ENCODE measurements at places on chromosomes 13 and 19. TPM values are rescaled to one million over a fixed set of nuclear protein-coding genes. Genes with fewer than 3 reads are reported as not detected.

The SSC5D gene
- total RNA-seq, result 1.3 TPM

GRCh38 chr19:52566588-52566987 lies 3.5 kb upstream of the ZNF701 start:
- peak; percentile 18 for DNase-seq

The SMAD9 gene
- 4.5 TPM for total RNA-seq

DNA sequence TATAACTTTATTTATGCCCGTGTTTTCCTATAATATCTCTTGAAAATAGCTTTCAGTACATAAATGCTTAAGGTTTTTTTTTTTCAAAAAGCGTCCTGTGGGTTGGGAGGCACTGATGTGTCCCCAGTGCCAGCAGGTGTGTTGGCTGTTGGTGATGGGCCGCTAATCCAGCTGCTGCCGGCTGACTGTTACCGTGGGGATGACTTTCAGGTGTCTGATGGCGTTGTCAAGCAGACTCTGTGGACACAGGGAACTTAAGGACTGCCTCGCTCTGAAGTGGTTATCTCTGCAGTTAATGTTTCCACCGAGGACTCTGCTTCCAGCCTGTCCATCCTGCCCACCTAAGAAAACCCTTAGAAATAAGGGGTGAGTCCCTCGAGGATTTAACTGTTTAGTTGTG lies 94.5 kb downstream of the ANKRD10 start:
- no peak for DNase-seq

- no peak for DNase-seq
Observed at GRCh38 chr13:93502987-93503615, 276.5 kb downstream of the GPC6 start.

The GTF2F2 gene
- 23.6 TPM for total RNA-seq

All from endothelial cell of umbilical vein (primary cell).